Muscle of back (tissue), 13 donors: ENCODE measurements at places on chromosomes 4 and X.

DNA sequence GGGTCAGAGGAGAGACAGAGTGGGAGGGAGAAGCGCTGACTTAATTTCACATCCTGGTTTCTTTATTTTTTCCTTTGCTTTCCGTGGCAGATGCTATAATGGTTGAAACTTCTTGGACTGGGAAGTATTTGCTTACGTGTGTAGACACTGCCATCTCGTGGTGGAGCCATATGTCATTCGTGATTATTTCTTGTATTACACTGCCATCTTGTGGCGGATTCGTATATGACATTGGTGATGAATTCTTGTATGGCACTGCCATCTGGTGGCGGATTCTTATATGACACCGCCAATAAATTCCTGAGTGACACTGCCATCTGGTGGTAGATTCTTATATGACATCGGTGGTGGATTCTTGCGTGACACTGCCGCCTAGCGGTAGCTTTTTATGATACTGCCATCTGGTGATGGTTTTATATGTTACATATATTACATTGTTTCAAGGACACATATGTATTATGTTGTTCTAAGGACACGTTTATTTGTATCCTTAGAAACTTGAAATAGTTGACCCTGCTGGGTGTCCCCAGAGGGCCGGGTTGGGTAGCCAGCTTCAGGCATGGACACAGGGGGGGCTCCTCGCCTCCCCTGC, 37.3 kb upstream of the CLCN4 start:
- DNase-seq, result peak; percentile 77

DNA sequence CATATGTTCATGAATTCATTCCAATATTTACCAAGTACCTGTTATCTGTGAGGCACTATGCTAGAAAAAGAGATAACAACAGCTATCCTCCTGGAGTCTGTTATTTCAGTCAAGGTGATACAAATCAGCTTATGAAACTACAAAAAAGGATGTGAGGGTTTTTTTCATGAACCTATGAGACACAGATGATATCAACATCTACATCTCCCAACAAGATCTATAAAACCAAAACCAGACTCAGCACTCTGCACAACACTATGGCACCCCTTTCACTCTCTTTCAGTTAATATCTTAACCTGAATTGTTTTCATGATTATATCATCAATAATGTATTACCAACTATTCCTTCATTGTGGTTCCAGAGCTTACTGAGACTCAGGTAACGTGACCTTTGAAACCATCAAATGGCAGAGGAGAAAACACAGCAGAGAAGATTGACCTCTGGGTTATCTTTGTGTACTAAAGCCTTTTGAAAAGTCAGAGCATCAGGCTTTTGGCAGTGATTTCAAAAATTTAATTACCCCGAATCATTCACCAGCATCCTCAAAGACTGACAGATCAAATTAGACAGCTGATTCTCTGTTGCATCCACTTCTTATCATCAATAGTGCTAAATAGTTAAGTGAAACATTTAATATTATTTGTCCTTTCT, 244.6 kb upstream of the FTHL17 start:
- DNase-seq, result no peak

DNA sequence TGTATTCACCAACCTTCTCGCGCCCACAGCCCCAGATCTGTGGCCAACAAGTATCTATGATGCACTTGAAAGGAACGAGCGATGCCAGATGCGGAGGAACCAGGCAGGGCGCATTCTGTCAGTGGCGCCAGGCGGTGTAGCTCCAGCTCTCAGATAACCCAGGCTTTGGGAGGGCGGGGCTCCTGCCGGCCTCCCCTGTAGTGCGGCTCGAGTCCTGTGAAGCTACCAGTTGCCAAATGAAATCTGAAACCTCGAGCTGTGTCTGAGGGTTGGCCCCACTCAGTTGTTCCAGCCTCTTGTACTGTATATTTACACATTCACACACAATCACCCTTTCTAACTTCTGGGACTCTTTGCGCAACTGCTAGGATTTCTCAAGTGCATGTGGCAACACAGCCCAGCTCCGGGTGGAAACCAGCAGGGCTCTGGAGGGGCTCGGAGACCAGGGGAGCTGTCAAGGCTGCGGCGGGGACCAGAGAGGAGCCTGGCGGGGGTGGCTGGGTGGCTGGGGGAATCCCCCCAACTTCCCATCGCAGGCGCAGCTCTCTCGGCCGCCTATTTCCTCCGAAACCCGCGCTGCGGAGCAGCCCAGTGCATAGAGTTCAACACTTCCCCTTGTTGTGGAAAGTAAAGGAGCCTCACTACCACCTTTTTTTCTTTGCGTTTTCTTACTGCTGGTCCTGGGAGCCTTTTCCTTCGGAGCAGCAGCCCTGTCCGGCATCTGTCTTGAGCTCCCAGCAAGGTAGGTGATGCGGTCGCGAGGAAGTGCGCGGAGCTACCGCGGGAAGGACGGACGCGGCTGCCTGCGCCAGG, at the start of gene ARHGAP24:
ARHGAP24 (plus strand) TSS at position 333 of the 813 bp plus-strand sequence.
- DNase-seq, result peak; percentile 90

- peak; percentile 55 for DNase-seq
These were observed 19.2 kb upstream of the ATXN3L start for GRCh38 chrX:13338996-13339515.

DNA sequence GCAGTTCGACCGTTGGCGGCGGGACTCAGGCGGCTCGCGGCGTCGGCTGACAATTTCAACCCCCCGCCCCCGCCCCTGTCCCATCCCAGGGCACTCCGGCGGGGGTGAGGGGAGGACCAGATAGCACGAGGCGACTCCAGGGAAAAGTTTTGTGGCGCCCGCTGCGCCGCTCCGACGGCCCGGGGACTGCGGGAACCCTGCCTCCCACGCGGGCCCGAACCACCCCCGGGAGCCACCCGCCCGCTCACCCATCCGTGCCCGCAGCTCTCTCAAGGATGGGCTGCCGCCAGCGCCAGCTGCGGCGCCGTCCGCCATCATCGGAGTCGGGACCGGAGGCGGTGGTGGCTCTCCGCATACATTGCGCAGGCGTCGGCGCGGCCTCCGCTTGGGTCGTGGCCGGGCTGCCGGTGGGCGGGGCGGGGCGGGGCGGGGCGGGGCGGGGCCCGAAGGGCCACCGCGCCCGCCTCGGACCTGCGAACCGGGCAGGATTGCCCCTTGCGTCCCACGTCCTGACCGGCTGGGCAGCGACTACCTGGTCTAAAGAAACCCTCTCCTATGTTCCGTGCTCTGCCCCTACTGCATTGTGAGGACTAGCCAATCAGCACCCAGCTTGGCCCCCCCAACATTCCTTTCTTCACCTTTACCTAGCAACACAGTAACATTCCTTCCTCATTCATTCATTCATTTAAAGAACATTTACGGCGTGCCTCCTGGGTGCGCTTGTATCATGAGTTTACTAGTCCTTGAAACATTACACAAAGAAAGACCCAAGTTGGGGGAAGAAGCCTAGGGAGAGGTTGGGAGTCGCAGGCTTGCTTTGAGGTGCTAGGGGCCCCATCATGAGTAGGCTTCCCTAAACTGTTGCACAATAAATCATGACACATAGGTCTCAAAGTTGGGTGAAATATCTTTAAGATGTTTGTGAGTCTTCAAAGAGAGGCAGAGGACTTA, at the start of gene MAP7D3:
MAP7D3 (minus strand) TSS at position 360 of the 951 bp plus-strand sequence; CDS start at position 318, 42 bp downstream.
- peak; percentile 67 for DNase-seq

GRCh38 chr4:122555216-122555615, 65.7 kb downstream of the IL21 start:
- DNase-seq, result no peak

DNA sequence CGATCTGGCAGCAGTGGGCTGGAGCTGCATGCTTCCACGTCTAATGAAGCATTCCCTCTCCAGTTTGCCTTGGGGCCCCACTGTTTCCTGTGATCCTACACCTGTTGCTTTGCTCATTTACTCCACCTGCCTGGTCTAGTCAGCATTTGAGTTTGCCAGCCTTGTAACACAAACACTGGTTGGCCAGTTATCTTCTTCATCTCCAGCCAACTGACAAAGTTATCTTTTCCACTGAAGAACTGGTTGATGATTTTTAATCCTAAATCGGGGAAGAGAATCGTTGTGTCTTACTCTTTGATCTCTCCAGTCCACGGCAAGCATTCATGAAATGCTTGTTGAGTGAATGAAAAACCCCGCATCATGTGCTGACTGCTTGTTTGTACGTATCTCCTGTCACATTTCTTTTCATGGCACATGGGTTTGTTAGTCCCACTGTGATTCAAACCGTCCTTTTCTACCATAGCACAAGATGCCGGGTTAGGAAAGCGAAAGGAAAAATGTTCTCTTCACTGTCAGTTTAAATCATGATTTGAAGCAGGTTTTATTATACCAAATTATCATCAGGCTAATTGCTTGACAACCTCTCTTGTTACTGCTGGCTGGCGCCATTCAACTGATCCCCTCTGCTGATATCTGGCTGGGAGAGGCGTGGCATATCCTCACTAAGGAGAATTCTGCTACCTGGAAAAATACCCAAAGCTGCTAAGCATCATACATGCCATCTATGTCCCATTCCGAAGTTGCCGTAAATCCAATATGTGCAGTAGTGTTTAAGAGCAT, 144.8 kb downstream of the SHROOM3 start:
- DNase-seq, result no peak

GRCh38 chr4:22196551-22196950, 248.0 kb upstream of the KCNIP4 start:
- peak; percentile 23 for DNase-seq

- no peak for DNase-seq
These were observed 384.6 kb downstream of the STIM2 start for GRCh38 chr4:27245216-27245615.

DNA sequence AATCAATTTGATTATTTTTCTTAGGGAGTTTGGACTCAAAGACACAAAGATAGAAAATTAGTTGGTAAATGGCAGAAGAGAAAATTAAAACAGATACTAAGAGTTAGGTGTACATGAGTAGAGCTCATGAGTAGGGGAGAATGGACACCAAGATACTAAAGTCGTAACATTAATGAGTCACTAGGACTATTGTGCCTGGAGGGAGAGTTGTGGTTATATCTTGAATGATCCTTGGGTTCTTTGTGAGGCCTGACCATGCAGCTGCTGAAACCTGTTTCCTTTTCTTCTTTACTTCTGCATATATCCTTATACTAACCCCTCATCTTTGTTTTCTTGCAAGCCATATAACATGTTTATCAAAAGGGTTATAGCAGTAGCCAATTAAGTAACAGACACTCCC, 532.8 kb downstream of the RPA4 start:
- no peak for DNase-seq

DNA sequence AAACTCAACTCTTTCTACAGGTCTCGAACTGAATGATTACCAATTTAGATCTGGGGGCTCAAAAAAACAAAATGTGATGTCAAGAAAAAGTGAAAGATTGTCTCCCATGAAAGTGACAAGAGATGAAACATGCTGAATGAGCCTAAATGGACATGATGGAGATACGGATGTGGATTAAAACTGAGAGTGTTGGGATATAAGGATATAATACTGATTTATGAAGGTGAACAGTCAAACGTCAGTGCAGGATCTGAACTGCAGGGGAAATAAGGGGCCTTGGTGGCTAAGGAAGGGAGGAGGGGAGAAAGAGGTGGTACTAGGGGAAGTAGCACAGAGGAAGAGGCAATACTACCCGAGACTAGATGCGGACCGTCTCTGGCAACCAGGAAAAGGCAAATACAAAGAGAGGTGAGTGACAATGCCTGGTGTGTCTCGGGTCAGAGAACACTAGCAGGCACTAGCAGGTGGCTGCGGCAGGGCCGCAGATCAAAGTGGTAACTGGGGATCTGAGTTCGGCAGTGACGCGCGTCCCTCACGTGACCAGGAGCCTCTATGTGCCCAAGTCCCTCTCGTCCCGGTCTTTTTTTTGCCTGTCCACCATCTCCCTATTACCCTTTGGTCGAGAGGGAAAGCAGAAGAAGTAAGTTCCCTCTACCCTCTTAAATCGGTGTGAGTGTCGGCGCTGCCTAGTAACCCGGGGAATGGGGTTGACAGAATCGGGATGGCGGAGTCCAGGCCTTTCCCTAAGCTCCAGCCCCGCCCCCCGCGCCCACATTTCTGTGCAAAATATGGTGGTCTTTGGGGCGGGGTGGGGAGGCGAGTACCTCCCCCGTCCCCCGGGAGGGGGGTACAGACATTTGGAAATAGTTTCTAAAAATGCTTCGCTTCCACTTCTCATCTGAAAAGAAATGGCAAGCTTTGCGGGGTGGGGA, at the start of gene TCEAL1:
TCEAL1 (plus strand) TSS at position 590 of the 932 bp plus-strand sequence. CDS start 942 bp downstream, outside the sequence.
- DNase-seq, result peak; percentile 90

DNA sequence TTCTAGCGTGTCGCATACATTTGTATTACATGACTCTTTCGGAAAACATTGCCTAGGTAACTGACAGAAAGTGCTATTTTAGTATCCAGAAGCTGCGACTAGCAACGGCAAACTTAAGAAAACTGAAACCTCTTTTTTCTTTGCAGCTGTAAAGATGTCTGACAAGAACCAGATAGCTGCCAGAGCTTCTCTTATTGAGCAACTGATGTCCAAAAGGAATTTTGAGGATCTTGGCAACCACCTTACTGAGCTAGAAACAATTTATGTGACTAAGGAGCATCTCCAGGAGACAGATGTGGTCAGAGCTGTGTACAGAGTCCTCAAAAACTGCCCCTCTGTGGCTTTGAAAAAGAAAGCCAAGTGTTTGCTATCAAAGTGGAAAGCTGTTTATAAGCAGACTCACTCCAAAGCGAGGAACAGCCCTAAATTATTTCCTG, 9.4 kb downstream of the TCEANC start:
- peak; percentile 54 for DNase-seq

DNA sequence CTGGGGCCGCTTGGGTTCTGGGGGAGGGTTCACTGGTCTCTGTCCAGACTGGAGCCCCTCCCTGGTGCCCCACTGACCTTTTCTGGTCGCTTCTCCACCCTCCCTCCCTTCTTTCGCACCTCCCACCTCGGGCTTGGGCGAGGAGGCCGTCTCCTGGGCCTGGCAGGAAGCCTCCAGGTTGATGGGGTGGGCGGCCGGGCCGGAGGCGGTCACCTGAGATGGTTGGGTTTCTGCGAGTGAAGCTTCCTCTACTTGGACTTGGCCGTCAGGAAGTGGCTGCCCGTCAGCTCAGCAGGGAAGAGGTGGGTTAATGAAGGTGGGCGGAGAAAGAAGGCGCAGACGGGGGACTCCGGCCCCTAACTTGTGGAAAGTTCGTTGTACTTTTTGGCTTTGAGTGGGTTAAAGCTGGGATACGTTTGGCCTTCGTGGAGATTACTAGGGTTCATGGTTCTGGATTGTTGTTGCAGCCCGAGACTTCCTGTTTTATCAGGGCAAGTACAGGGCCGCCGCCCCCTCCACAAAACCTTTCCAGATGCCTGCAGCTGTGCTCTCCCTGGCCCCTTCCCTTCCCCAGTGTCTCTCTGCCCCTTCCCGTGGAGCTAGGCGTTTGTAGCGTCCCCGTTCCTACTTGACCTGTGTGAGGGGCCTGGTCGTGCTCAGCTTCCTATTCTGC, 1.2 kb downstream of the AKAP17A start:
- DNase-seq, result peak; percentile 55

DNA sequence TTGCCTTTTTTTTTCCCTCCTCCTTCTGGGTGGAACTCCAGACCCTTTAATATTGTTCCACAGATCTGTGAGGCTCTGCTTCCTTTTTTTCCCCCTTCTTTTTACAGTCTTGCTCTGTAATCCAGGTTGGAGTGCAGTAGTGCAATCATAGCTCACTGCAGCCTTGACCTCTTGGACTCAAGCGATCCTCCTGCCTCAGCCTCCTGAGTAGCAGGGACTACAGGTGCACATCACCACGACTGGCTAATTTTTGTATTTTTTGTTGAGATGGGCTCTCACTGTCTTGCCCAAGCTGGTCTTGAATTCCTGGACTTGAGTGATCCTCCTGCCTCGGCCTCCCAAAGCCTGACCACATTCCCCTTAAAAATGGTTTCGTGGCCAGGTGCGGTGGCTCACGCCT, 26.8 kb downstream of the NSD2 start:
- DNase-seq, result no peak
